ENCODE measurements at places on chromosomes 13 and 19.

DNA sequence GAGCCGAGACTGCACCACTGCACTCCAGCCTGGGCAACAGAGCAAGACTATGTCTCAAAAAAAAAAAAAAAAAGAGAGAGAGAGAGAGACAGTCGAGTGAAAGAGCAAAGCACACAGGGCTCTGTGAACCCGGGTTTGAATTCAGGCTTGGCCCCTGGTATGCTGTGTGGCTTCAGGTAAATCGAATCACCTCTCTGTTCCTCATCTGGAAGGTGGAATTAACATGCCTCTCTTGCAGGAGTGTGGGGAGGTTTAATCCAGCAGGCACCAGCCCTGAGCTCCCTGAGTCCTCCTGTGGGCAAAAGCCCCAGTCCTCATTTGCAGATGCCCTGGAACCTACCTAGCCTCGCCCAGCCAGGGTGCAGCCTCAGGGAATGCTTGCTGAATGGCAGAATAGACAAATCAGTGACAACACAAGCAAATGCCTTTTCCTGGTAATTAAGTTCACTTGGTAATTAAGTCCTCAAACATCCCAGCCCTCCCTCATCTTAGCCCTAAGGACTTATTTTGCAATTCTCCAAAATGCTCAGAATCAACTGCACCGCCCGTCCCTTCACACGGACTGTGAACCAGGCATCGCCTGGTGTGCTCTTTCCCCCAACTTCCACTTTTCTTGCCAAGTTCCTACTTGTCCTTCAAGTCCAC lies 4.6 kb upstream of the ZNRF4 start:
- DNase-seq = no peak

DNA sequence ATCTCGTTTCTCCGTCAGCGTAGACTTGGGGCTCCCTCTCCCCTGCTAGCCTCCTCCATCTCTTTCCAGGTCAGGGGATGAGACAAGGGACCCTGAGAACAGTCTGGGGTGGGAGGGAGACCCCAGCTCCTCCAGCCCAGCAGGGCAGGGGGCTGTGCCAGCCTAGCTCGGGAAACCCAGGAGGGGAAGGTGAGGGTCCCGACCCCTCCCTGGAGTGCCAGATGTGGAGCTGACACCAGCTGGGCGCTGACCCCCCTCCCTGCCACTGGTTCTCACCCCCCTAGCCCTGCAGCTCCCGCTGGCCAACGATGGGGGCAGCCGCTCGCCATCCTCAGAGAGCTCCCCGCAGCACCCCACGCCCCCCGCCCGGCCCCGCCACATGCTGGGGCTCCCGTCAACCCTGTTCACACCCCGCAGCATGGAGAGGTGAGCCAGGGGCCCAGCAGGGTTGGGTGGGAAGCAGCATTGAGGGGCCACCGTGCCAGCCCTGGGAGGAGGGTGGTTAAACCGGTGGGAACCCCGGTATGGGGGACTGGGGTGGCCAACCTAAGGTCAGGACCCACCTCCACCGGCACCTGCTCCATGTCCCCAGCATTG lies 5.1 kb upstream of the TGFBR3L start:
- DNase-seq = no peak

- DNase-seq = no peak
Measured at GRCh38 chr19:17686023-17686521, 2.1 kb downstream of the UNC13A start.

DNA sequence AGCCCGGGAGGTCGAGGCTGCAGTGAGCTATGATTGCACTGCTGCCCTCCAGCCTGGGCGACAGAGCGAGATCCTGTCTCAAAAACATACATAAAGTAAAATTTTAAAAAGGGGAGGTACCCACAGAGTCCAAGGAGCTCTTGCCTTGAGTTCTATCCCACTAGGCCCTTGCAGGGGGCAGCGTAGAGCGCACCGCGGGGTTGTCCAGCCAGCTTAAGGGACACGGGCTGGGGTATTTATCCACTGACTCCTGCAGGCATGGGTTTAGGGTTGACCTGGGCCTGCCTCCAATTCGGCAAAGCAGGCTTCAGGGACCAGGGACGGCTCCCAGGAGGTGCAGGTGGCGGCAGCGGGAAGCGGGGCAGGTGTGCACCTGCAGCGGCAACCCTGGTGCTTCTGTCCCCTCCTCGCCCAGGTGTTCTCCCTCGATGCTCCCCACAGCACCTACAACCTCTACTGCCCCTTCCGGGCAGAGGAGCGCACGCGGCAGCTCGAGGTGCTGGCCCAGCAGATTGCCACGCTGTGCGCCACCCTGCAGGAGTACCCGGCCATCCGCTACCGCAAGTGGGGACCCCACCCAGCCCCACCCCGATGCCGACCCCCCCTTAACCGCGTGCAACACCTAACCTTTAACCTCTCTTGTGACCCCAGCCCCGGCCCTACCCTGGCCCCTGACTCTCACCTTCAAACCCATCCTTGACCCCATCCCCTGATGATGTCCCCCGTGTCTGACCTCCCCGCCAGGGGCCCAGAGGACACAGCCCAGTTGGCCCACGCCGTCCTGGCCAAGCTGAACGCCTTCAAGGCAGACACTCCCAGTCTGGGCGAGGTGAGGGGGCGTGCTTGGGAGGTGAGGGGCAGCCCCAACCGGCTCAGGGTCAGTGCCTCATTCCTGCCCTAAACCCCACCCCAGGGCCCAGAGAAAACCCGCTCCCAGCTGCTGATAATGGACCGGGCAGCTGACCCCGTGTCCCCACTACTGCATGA lies 4.7 kb downstream of the STXBP2 start:
- DNase-seq = no peak

DNA sequence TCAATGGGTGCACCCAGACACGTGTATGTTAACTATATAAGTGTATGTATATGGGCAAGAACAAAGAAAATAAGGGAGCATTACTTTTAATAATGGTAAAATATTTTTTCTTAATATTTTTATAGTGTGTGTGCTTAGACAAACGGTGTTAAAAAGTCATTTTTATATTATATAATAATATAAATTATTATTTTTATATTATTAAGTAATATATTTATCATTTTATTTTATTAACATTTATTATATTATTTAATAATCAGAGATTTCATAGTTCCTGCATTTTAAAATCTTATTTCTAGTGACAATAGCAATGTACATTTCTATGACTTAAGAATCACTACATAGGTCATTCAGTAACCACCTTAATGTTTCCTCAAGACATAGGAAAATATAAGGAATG lies 184.4 kb downstream of the SLITRK5 start:
- DNase-seq = no peak

DNA sequence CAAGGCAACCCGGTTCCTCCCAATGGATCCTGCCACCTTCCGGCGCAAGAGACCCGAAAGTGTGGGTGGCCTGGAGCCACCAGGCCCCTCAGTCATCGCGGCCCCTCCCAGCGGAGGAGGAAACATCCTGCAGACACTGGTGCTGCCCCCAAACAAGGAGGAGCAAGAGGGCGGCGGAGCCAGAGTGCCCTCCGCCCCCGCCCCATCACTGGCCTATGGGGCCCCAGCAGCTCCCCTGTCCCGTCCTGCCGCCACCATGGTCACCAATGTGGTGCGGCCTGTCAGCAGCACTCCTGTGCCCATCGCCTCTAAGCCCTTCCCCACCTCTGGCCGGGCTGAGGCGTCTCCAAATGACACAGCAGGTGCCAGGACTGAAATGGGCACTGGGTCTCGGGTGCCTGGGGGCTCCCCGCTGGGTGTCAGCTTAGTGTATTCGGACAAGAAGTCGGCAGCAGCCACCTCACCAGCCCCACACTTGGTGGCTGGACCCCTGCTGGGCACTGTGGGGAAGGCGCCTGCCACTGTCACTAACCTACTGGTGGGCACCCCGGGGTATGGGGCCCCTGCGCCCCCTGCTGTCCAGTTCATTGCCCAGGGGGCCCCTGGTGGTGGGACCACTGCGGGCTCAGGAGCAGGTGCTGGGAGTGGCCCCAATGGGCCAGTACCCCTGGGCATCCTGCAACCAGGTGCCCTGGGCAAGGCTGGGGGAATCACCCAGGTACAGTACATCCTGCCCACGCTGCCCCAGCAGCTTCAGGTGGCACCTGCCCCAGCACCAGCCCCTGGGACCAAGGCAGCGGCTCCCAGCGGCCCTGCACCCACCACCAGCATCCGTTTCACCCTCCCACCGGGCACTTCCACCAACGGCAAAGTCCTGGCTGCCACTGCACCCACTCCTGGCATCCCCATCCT lies 11.2 kb upstream of the PRR19 start:
- no peak for DNase-seq

- no peak for DNase-seq
Measured at GRCh38 chr13:99968521-99969452, 2.8 kb downstream of the ZIC5 start.

- DNase-seq = no peak
Measured at GRCh38 chr19:6276447-6276846, 3.3 kb downstream of the MLLT1 start.
